ENCODE measurements at places on chromosomes 12 and 14.
A peak's percentile ranks its signal among the peaks of the same experiment; 100 is the strongest.

- peak; percentile 14 for DNase-seq
Observed at GRCh38 chr14:92760524-92760805, 12.0 kb upstream of the LGMN start.

DNA sequence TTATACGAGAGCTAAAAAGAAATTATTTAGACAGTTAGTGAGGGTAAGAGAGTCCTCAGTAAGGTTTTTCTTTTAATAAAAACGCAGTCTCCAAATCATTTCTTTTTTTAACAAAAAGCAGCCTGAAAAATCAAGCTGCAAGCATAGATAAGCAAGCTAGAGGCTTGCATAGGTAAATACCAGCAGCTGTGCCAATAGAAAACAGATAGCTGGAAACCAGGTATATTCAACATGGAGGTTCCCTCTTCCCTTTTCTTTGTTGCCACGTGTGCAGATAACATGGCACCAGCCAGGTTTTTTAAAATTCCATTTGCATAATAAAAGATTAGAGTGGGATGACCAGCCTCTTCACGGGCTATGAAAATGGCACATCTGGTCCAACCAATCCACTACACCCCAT lies 6.1 kb upstream of the PRKAB1 start:
- DNase-seq, result no peak

DNA sequence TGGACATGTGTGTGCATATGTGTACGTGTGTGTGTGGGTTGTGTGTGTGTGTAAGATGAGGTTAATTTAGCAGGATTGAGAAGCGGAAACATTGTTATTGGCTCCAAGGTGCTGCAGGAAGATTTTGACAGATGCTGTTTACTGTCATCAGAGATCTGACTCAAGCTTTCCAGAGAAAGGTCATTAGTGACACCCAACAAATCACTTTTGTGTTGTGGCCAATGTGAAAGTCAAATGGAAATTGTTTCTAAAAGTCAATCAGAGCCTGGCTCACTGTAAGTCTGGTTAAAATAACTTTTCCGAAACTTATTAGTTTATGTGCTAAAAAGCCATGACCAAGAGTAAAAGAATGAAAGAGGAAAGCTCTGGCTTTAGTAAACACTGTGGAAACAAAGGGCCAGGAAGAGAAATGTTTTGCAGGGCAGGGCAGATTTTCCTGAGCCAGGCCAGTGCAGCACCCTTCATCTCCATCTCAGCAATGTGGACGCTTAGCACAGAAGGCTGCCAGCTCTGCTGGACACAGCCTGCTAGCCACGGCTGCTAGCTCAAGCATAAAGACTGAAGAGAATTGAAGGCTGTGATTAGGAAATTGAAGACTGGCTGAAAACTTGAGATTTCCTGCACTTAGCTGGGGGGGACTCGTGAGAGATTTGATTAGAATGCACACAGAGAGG lies 235.8 kb downstream of the NEDD1 start:
- DNase-seq, result no peak

DNA sequence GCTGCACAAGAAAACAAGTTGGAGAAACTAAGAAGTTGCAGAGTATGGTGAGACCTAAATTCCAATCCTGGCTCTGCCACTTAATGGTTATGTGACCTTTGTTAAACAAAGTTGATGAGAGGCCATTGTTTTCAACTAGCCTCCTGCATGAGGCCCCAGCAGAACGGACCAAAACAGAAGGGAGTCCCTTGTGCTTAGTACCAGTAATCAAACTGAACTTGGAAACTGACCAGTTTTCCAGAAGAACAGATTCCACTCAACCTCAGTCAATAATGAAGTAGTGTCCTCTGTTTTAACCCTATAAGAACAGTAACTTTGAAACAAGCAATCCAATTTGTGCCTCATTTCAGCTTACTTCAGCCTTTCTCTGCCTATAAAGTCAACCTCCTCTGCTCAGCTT lies 69.9 kb downstream of the C12orf56 start:
- DNase-seq, result no peak

DNA sequence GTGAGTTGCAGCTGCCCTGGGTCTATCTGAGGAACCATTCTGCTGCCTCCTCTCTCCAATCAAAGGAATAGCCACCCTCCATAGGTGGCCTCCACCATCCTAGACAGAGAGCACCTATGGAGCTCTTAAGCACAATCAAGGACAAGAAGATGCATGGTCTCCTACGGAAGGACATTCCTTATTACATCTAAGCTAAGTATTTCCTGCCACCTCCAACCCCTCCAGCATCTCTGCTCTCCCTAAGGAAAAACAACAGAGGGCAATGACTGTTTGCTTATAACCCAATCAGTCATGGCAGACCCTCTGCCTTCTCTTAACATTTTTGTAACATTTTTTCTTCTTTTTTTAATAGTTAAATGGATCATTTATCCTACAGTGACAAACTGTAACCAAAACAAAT lies 14.8 kb upstream of the OR6J1 start:
- DNase-seq, result no peak

DNA sequence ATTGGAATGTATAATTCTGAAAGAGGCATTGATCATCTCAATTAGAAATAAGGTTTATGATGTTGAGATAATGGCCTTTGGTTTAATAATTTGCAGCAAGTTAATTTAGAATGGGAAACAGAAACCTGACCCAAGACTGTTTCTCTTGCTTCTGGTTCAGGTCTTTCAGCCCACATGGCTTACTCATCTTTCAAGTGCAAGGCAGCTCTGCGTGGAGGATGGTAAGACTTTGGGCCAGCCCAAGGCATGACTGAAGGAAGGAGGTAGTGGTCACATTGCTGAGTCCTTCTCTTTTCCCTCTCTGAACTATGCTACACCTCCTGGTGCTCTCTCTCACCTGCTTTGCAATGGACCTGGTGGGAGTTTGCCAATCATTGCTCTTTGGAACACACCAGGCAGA lies 98.7 kb downstream of the CAND1 start:
- no peak for DNase-seq

- no peak for DNase-seq
Observed at GRCh38 chr14:22915886-22916521, 2.9 kb downstream of the RBM23 start.

DNA sequence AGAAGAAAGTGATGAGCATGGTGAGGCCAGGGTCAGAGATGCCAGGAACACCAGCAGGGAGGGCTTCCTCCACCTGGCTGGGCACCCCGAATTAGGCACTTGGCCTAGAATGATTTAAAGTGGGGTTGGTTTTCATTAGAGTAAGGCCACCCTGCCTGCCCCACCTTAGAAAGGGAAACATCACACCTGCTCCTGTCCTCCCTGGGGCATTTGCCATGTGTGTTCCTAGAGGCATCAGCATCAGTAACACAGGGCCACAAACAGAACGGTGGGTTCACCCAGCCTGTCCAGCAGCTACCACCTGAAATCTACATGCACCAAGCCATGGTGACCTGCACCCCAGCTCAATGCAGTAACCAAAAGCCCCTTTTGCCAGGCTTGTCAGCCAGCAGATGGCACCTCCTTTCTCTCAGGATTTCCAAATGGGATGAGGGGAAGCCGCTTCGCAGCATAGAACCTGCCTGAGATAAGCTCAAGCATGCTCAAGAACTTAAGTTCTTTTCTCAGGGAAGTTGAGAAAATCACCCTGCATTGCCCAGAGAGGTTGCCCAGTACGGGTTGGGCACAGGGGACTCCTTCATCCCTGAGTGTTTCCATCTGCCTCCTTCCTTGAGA lies 338.8 kb downstream of the DPF3 start:
- no peak for DNase-seq

DNA sequence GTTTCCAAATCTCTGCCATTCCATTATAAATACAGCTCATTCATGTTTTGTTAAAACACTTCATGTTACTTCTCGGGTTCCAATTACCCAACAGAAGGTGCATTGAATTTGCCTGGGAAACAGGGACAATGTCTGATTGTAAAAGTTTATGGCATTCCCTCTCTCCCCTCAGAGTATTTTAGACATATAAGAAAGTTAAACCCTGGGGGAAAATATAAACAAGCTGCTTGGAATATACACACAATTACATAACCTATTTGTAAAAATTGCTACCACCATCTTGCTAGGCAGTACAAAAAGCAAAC lies 60.0 kb downstream of the BTG1 start:
- no peak for DNase-seq

DNA sequence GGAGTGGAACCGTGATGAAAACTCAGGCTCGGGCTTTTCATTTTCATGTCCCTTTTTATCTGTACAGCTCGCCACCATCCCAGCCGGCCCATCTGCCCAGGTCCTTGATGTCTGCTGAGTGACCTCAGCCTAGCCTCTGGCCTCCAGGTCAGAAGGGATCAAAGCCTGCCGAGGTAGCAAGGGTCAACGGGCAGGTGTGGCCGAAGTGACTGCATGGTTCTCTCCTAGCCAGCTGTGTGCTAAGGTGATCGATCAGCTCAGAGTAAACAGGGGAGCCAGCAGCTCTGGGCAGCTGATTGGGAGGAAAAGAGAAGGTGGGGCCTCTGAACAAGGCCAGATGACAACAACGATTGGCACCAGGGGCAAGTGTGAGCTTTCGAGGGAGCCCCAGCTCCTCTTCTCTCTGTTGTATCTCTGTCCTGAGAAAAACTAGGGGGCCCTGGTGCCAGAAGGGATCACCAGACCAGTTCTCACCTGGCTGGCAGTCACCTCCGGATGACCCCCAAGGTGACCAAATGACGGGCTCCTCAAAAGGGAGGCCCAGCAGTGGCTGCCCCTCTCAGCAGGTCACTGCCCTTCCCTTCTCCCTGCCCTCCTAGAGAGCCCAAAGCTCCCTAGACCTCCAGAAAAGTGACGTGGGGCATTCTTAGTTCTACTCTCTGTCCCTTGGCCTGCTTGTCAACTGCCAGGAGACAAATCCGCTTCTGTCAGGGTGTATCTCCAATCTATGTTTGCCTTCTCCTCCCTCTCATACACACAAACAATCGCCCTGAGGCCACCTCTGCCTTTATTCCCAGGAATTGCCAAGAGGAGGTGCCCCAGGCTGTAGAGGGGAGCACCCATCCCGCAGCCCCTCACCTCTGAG lies 3.4 kb downstream of the SLC6A12 start:
- DNase-seq, result no peak

DNA sequence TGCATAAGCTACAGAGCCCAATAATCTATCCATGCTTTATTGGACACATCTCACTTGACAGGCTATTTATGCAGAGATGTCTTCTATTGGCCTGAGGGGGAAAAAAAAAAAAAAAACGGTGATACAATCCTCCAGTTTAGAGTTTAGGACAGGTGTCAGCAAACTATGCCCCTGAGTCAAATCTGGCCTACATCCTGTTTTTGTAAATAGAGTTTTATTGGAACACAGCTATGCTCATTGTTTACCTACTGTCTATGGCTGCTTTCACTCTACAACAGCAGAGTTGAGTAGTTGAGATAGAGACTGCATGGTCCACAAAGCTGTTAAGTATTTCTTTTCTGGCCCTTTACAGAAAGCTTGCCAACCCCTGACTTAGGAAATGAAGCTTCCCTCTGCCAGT lies 403.1 kb downstream of the C12orf75 start:
- DNase-seq, result no peak

DNA sequence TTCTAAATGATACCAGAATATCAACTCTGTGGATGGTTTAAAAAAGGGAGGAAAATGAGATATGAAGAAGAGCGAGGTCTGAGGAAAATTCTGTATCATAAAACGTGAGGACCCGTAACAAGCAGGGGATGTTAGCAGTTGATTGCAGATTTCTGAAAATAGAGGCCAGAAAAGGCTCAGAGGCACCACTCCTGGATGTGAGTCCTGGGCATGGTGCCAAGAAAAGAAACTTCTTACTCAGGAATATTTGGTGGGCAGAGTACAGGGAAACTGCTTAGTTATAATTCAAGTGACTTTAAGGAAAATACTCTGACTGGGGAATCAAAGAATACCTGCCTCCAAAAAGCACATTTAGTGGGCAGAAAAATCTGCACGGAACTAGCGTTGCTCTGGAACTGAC lies 85.5 kb downstream of the PRICKLE1 start:
- no peak for DNase-seq

DNA sequence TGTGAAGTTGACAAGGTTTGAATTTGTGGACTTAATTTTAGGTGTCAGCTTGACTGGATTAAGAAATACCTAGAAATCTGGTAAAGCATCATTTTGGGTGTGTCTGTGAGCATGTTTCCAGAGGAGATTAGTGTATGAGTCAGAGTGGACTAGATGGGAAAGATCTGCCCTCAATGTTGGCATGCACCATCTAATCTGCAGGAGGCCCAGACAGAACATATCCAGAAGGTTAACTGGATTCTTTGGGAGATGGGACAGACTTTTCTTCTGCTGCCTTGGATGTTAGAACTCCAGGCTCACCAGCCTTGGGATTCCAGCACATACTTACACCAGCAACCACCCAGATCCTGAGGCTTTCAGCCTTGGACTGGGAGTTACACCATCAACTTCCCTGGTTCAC lies 14.1 kb downstream of the SGPP1 start:
- peak; percentile 51 for DNase-seq

DNA sequence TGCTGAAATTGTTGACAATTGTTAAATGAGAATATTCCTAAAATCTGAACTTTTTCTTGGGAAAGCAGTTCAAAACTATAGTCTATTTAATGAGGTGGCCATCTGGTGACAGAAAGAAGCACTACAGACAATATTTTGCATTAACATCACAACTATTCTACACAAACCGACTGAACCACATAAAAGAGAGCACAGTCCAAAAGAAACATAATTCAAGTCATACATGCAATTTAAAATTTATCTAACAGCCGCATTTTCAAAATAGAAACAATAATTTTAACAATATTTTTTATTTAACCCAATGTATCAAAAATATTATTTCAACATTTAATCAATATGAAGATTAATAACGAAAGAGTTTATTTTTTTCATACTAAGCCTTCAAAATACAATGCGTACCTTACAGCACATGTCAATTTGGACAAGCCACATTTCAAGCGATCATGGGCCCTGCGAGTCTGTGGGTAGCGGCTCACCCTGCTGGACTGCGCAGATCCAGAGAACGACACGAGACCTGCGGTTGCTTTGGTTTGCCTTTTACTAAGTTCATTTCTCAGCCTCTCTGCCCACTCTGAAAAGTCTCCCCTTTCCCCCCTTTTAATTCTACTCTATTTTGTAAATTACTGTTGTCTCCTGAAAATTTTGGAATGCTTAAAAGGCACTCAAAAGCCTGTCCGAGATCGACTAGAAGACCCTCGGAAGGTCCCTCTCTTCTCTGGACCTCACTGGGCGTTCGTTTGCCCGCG lies 947 bp upstream of the LRRC9 start:
- peak; percentile 14 for DNase-seq

GRCh38 chr12:105032703-105033357 lies 46.7 kb downstream of the NOPCHAP1 start:
- no peak for DNase-seq

- no peak for DNase-seq
Observed at GRCh38 chr12:107484230-107484629, 201.4 kb upstream of the PWP1 start.

DNA sequence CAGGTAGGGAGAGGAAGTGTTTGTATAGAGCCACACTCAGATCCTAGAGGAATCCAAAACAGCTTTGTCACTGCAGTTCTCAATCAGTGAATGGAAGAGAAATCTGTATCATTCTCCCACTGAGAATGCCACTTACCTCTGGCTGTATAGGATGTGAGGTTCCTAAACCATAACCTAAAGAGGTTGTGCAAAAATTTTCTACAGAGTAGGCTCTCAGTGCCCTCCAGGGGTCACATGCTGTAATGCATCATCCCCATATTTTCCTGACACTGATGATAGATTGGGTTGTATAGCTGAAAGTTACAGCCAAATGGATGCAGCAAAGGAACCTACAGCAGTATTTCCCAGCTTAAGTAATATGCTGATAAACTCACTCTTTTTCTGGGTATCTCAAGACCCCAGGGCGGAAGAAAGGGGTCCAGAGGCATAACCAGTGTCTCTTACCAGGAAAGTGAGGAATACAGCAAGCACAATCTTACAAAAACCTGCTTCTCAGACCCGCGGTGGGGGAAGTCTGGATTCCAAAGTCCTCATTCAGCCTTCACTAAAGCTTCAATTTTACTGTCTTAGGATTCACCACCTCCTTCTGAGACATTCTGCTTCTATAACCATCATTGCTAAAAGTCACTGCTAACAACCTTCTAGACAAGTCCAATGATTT lies 3.8 kb downstream of the BCDIN3D start:
- peak; percentile 33 for DNase-seq
